Ascending aorta (tissue), 2 donors: ENCODE measurements at places on chromosomes 2 and 18. TPM values are rescaled to one million over a fixed set of nuclear protein-coding genes. Genes with fewer than 3 reads are reported as not detected.

- DNase-seq: no peak
- no peaks in the 10 kb centered on the region for H3K4me1 ChIP-seq
- no peak overlapping the region for H3K27ac ChIP-seq
- no peak overlapping the region for H3K4me3 ChIP-seq
- H3K36me3 ChIP-seq: no peaks in the 10 kb centered on the region
- H3K27me3 ChIP-seq: no peaks in the 10 kb centered on the region
Observed at GRCh38 chr2:130827502-130828251, 9.0 kb upstream of the ARHGEF4 start.

- no peak for DNase-seq
- H3K4me3 ChIP-seq: no peak overlapping the region
- no peak overlapping the region for H3K27ac ChIP-seq
- H3K4me1 ChIP-seq: no peaks in the 10 kb centered on the region
Observed at GRCh38 chr18:49837889-49838288, 24.6 kb upstream of the ACAA2 start.

GRCh38 chr18:23941791-23942190, 72.8 kb upstream of the TTC39C start:
- H3K27me3 ChIP-seq: no peaks in the 10 kb centered on the region
- no peaks in the 10 kb centered on the region for H3K36me3 ChIP-seq
- no peak overlapping the region for H3K4me3 ChIP-seq
- no peaks in the 10 kb centered on the region for H3K4me1 ChIP-seq
- H3K27ac ChIP-seq: no peak overlapping the region

DNA sequence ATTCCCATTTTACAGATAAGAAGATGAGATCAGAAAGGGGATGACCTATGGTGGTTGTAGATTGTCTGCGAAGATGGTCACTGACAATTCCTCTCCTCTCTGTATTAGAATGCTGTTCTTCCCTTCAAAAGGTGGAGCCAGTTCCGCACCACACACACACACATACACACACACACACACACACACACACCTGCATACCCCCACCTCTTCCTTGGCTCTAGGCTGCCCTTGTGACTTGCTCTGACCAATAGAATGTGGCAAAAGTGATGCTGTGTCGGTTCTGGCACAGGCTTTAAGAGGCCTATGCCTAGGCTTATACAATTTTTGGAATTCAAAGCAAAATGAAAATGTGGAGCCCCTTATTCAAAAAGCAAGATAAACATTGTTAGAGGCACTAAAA, 88.0 kb downstream of the ZFP36L2 start:
- DNase-seq: no peak
- H3K4me1 ChIP-seq: no peaks in the 10 kb centered on the region
- no peak overlapping the region for H3K27ac ChIP-seq
- H3K36me3 ChIP-seq: no peaks in the 10 kb centered on the region

DNA sequence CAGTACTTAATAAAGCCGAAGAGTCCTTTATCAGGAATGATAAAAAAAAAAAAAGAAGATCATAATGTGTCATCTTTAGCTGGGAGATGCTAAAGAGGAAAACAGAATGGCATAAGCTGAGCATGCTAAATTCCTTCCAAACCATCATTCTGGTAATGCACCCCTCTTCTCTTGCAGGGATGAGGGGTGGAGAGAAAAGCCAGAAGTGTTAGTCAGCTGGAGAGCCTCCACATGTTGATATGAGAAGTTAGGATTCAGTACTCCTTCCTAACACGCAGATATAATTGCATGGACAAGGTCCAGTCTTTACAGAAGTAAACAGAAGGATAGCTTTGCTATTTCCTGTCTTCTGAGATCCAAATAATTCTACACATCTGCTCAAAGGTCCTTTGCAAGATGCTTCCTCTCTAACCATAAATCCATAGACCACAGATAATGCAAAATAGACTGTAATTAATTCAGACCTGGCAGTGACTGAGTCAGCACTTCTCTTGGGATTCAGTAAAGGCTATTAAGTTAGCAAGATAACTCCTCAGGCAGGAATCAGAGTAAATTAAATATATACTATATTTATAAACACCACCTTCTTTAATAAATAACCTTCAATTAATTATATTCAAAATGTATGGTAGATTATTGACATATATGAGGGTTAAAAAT, 930.0 kb upstream of the KLHL29 start:
- H3K27ac ChIP-seq: no peak overlapping the region
- no peaks in the 10 kb centered on the region for H3K4me1 ChIP-seq
- H3K27me3 ChIP-seq: no peaks in the 10 kb centered on the region
- no peak overlapping the region for H3K4me3 ChIP-seq
- DNase-seq: no peak
- no peaks in the 10 kb centered on the region for H3K36me3 ChIP-seq

Gene ZNG1B
- total RNA-seq: 1.3 TPM

DNA sequence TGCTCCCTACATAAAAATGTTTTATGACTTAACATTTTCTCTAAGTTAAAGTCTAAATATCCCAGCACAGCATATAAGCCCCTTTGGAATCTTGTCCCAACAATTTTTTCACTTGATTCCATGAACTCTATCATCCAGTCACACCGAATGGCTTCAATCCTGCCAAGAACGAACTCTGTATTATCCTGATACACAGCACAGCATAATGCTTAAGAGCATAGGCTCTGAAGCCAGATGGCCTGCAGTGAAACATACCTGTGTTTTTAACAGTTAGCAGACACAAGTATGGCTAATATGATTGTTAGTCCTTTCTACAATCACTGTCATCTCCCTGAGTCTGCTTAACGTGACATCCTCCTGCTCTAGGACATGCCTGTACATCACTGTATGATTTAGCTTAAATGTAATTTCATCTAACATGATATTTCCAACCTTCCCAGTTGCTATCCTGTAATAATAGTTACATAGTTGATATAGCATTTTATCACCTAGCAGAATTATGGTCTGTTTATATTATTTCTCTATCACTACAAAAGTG, 669.5 kb downstream of the ERBB4 start:
- no peak for DNase-seq
- no peaks in the 10 kb centered on the region for H3K4me1 ChIP-seq
- no peaks in the 10 kb centered on the region for H3K36me3 ChIP-seq
- H3K27me3 ChIP-seq: no peaks in the 10 kb centered on the region
- H3K4me3 ChIP-seq: no peak overlapping the region

Gene CCBE1
- total RNA-seq: 0.32 TPM

Gene RBBP8
- total RNA-seq: 1.9 TPM

DNA sequence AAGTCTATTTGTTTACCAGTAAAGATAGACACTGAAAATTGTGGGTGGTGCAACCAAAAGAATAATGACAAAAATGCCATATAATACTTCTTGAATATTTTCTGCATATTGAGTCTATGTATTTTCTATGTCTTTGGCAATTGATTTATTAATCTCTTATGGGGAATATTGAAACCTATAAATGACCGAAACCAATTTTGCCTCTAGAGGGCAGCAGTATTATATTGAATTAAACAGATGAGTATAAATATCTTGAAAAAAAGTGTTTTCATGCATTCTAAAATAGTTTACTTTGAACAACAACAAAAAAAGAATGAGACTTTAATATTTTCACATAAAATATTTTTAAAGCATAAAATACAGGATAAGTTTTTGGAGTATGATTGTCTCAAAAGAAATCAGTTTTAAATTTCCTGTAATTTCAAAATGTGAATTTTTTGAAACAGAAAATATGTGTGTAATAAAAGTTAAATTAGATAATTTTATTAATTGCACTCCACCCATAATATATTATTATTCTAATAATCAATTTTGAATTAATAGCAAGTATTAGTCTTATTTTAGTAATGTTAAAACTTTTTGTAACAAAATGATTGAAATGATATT, 49.9 kb upstream of the CALCRL start:
- no peak overlapping the region for H3K27ac ChIP-seq
- H3K4me3 ChIP-seq: no peak overlapping the region
- no peaks in the 10 kb centered on the region for H3K36me3 ChIP-seq
- no peaks in the 10 kb centered on the region for H3K27me3 ChIP-seq
- no peaks in the 10 kb centered on the region for H3K4me1 ChIP-seq
- no peak for DNase-seq

Gene MARCHF4
- total RNA-seq: not detected

DNA sequence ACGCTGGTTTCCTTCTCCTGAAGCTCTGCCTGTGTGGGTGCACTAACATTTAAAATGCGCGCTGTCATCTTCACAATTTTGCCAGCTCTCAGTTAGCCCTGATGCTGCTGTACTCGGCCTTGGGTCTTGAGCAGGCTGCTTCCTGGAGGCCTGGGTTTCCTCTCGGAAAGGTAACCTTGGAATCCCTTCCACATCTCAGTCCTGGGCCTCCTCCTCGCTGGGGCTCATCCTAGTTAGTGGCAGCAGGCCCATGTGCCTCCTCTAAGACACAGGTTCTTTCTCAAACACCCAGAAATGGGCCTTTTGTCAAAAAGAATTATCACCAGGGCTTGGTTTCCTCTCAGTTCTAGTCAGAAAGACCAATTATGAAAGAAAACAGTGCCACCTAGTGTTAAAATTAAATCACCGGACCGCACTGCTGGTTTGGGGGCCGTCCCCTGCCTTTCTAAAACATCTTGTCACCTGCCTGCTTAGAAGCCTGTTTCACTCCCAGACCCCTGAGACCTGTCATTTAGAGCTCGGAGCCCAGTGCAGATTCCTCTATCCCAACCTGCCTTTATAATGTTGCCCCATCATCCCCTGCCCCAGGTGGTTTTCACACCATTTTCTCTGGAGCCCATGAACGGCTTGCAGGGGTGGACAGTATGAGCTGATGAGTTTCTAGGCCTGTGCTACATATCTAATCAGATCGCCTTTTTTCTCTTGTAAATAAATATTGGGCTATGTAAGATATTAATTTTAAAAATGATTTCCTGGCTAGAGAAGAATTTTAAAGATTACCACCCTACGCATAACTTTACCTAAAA, 42.4 kb downstream of the HK2 start:
- no peak overlapping the region for H3K27ac ChIP-seq
- no peak for DNase-seq
- no peak overlapping the region for H3K4me3 ChIP-seq
- H3K4me1 ChIP-seq: no peaks in the 10 kb centered on the region
- no peaks in the 10 kb centered on the region for H3K27me3 ChIP-seq

Gene AOX1
- 59.2 TPM for total RNA-seq

- H3K4me1 ChIP-seq: no peaks in the 10 kb centered on the region
- no peaks in the 10 kb centered on the region for H3K27me3 ChIP-seq
- no peak for DNase-seq
- no peak overlapping the region for H3K4me3 ChIP-seq
- H3K27ac ChIP-seq: no peak overlapping the region
- H3K36me3 ChIP-seq: no peaks in the 10 kb centered on the region
Observed at GRCh38 chr2:122748552-122749011, 993.1 kb downstream of the TSN start.

DNA sequence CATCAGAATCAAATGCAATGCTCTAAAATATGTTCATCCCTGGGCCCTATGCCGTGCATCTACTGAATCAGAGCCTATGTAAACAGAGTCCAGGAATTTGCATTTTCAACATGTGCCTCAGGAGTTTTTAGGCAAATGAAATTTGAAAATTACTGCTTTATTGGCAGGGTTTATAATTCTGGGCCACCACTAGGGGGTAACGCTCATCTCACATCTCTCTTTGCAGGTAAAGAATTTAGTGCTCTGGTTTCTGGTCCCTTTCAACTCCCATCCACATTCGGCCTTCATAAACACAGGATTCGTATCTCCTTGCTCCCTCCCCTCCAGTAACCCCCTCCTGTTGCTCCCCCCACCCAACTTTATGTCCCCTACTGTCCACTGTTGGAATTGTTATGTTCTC, 49.3 kb downstream of the LYPD6B start:
- no peak overlapping the region for H3K4me3 ChIP-seq
- no peaks in the 10 kb centered on the region for H3K36me3 ChIP-seq
- no peaks in the 10 kb centered on the region for H3K27me3 ChIP-seq
- no peak for DNase-seq

- peak overlapping the region; percentile 59 for H3K27ac ChIP-seq
- H3K4me3 ChIP-seq: peak overlapping the region; percentile 21
- no peaks in the 10 kb centered on the region for H3K27me3 ChIP-seq
- DNase-seq: no peak
- no peaks in the 10 kb centered on the region for H3K36me3 ChIP-seq
Observed at GRCh38 chr2:197838036-197838435, 33.6 kb downstream of the PLCL1 start.

GRCh38 chr2:120535081-120535480, 189.1 kb downstream of the INHBB start:
- no peak overlapping the region for H3K4me3 ChIP-seq
- H3K36me3 ChIP-seq: no peaks in the 10 kb centered on the region
- no peaks in the 10 kb centered on the region for H3K27me3 ChIP-seq
- no peak overlapping the region for H3K27ac ChIP-seq
- H3K4me1 ChIP-seq: no peaks in the 10 kb centered on the region

DNA sequence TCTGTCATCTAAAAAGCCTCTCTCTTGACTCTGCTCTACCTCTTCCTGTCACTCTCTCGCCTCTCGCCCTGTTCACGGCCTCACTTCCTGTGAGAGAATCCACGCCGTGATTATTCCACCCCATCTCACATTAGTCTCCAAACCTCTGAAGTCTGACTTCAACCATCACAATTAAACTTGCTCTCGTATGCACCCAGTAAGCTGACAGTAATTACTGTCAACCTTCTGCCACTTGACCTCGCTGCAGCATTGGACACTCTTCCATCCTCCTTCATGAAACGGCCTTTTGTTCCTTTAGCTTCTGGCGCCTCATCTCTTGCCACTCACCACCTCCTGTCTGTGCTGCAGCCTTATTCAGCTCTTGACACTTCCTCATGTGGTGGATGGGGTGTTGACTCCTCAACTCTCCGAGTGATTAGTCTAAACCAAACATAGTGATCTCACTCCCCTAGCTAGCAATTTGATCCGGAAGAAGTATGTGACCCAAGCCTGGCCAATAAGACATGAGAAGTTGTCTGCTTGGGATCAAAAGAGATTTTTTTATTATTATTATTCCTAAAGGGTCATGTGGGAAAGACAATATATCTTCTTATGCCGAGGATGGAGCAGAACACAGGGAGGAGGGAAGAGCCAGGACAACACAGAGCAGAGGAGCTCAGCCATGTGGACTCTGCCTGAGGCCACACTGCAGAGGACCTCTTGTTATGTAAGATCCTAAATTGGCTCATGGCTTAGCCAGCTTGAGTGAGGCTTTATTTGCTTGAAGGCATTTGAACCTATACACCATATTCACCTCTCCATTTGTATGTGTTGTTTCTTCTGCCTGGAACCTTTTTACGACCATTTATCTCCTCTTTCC, 38.4 kb upstream of the MYO1B start:
- DNase-seq: no peak
- no peaks in the 10 kb centered on the region for H3K36me3 ChIP-seq
- H3K27ac ChIP-seq: no peak overlapping the region
- H3K4me1 ChIP-seq: no peaks in the 10 kb centered on the region

GRCh38 chr2:173090276-173090877, 14.7 kb downstream of the MAP3K20 start:
- no peaks in the 10 kb centered on the region for H3K4me1 ChIP-seq
- H3K27ac ChIP-seq: peak overlapping the region; percentile 72
- DNase-seq: no peak
- peak overlapping the region; percentile 18 for H3K4me3 ChIP-seq

GRCh38 chr2:129717560-129718130, 261.8 kb upstream of the RAB6C start:
- DNase-seq: no peak
- H3K27me3 ChIP-seq: no peaks in the 10 kb centered on the region
- H3K27ac ChIP-seq: no peak overlapping the region

- no peaks in the 10 kb centered on the region for H3K36me3 ChIP-seq
- H3K27ac ChIP-seq: no peak overlapping the region
- no peaks in the 10 kb centered on the region for H3K27me3 ChIP-seq
- no peak for DNase-seq
- no peaks in the 10 kb centered on the region for H3K4me1 ChIP-seq
- H3K4me3 ChIP-seq: no peak overlapping the region
Observed at GRCh38 chr2:49811502-49811901, 657.2 kb upstream of the FSHR start.

Gene ZNF521
- 41.6 TPM for total RNA-seq

- no peaks in the 10 kb centered on the region for H3K27me3 ChIP-seq
- peak; percentile 80 for DNase-seq
- no peaks in the 10 kb centered on the region for H3K4me1 ChIP-seq
- H3K4me3 ChIP-seq: peak within 1 kb of the TSS; percentile 86
- peak within 1 kb of the TSS; percentile 78 for H3K27ac ChIP-seq
Observed at GRCh38 chr2:29114946-29115609, at the start of gene CLIP4. TSS of gene CLIP4 (plus strand) at chr2:29115415. CDS start at chr2:29121389, 5,974 bp downstream.
